GM10248 (cell line): ENCODE measurements at places on chromosomes 16 and 17.

DNA sequence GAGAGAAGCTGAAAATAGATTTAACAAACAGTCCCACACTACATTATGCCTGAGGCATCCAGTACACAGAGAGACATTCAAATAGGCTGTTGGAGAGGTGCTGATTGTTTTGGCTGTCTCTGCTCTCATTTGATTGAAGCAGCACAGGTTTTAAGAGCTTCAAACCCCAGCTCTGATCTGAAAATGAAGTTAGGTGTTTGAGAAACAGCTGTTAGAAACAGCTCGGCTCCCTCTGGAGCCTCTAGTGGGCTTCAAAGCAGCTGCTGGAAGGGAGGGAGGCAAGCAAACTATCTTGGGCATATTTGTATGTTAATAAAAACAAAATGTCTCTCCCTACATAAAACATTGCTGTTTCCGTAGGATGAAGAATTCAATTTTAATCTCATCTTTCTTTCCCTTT lies 607.3 kb upstream of the GOT2 start:
- no peak for DNase-seq

DNA sequence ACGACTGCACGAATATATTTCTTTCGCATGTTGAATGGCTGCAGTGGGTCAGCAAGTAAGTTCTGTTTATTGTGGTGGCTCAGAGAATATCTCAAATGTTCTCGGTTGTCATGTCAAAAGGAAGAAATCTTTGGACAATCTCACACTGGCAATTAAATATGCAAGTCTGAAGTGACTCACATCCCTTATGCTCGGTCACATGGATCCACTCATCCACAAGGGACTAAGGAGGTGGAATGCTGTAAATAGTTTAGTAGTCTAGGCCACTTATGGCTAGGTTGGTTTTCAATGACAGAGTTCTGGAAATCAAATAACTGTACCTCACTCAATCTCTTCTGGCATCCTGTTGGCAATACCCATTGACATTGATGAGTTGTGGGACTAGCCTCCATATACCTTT lies 33.0 kb upstream of the PMP22 start:
- DNase-seq, result no peak

GRCh38 chr16:58733248-58733670 lies 857 bp downstream of the GOT2 start:
- no peak for DNase-seq

DNA sequence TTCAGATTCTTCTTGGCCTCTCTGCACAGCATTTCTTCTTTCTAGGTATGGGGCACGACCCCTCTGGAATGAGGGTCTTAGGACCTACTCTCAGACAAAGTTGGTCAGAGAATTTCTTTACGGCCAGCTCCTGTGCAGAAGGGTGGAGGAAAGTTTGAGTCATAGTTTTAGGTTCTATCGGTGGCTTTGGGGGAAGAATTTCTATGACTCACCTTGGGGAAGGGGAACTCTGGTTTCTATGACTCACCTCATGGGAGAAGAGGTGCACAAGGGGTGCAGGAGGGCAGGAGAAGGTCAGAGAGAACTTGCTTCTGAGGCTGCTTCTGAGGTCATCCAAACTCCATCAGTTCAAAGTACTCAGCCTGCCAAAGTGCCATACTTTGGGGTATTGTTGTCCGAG lies 2.5 kb upstream of the ABCC12 start:
- DNase-seq, result peak; percentile 64

GRCh38 chr16:88783391-88784073 lies 1.5 kb downstream of the PIEZO1 start:
- no peak for DNase-seq

DNA sequence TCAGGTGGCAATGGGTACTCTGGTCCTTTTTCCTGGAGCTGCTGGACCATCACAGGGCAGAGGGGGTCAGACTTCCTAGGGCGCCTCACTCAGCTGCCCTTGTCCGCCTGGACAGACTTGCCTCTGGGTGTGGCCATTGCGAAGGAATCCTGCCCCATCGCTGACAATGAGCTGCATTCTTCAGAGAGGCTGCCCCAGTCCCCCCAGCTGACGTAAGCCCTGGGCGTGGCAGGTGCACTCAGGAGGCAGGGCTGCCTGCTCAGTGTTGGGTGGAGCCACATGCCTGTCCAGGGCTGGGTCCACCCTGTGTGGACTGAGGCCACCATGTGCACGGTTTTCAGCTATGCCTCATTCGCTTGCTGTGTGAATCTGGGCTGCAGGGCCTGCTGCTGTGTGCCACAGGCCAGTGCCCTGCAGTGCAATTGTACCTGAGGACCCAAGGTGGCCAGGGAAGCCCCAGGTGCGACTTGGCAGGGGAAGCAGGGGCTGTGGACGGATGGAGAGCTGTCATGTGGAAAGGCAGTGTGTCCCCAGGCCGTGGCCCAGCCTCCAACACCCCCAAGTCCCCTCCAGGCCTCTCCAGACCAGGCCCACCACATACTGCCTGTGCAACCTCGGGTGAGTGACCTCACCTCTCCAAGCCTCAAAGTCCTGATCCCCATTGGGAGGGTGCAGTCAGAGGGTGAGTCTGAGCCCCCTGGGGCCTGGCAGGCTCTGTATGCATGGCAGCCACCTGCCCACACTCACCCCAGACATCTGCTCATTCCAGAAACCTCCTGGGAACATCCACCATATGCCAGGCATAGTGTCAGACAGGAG lies 14.0 kb upstream of the MPRIP start:
- DNase-seq, result no peak

DNA sequence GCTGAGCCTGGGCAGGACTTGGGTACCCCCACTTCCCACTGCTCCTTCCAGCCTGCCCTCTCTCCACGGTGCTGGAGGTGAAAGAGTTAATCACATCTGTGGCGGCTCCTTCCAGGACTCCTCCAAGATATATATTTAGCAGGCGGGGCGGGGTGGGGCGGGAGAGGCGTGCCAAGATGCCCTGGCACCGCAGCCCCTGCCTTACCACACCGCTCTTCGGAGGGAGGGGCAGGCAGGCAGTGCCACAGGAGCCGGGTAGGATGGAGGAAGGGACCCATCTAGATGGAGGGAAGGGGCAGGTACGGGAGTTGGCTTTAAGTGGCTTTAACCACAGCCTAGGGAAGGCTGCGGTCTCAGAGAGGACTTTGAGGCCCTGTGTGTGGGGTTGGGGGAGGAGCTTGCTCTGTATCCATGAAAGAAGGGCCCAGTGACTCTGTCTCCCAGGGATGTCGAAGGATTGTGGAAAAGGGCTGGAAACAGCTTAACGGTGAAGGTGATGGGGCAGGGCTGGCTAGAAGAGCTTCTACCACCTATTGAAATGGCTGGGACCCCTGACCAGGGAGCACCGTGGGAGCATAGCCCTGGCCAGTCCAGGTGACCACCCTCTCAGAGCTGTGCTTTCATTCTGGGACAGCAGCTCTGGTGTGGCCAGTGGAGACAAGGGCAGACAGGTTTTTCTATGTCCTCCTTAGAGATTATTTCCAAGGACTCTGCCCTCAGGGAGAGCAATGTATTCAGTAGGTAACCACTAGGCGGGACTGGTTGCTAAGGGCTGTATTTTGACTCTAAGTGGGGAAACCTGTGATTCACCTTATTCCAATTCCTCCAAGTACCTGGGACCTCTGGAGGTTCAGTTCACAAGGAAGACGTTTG lies 13.0 kb downstream of the GPR142 start:
- DNase-seq, result no peak

GRCh38 chr16:56953006-56953405 lies 8.7 kb upstream of the CETP start:
- no peak for DNase-seq
